ENCODE measurements at places on chromosomes 2 and 18.
A peak's percentile ranks its signal among the peaks of the same experiment; 100 is the strongest.

- DNase-seq = no peak
Measured at GRCh38 chr18:52991246-52991645, 651.2 kb downstream of the DCC start.

DNA sequence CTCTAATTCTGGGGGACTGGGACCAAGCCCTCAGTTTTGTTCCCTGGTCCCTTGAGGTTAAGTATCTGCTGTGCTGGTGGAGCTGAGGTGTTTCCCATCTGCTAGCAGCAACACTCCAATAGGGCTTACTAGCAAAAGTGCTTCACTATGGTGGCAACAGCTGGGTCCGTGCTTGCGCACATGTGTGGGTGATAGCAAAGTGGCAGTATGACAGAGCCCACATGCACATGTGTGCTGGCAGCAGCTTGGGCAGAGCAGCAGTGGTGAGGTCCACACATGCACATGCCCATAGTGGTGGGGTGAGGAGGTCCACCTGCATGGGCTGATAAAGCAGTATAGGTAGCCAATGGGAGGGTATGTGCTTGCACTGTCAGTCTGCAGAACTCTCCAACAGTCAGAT lies 1723.7 kb downstream of the SUCLG1 start:
- no peak for DNase-seq

DNA sequence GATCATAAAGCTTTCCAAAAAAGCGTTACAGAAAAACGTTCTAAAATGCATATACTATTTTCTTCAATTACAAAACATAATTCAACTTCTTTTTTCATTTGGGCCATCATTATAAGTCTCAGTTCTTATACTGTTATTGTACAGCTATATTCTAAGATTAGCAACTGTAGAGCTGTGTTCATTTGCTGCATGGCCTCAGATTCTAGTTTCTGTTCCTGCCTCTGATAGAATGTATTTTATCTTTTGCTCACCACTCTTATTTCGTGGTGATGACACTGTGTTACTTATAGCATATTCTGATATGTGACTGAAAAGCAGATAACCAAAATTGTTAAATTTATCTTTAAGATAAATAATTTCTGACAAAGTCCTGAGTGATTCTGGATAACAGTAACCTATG lies 67.2 kb downstream of the PTRHD1 start:
- DNase-seq = no peak

DNA sequence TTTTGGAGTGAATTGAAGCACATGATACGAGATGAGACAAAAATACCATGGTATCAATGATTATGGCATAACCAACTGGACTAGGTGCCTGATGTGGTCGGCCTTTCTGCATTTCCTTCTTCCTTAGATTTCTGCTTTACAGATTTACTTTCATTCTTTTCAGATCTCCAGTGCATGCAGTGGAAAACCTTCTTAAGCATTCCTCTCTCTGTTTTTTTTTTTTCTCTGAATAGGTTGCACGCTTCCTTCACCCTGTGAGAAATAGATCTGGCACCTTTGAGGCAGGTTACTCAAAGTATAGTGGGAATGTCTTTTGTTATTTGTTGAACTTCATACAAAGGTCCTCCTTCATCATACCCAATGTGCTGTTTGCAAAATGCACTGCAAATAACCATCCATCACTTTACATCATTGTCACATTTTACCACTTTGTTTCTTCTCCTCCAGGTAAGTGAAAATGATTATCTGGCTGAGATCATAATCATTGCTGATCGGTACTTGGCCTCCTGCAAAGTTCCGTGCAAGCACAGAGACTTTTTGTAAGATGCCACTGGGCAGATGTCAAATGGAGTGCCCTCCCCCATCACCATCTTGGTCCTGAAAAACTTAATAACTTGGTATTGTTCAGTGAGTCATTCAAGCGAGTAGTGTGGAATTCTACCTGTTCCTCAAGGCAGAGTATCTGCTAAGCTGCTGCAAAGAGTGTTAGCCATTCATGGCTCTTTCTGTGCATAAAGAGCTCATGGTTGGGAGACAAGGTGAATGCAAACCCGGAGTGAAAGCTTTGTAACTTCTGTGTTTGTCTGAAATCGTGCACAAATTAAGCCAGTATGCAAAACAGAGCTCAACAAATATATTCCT lies 30.0 kb upstream of the KLHL14 start:
- DNase-seq = no peak

DNA sequence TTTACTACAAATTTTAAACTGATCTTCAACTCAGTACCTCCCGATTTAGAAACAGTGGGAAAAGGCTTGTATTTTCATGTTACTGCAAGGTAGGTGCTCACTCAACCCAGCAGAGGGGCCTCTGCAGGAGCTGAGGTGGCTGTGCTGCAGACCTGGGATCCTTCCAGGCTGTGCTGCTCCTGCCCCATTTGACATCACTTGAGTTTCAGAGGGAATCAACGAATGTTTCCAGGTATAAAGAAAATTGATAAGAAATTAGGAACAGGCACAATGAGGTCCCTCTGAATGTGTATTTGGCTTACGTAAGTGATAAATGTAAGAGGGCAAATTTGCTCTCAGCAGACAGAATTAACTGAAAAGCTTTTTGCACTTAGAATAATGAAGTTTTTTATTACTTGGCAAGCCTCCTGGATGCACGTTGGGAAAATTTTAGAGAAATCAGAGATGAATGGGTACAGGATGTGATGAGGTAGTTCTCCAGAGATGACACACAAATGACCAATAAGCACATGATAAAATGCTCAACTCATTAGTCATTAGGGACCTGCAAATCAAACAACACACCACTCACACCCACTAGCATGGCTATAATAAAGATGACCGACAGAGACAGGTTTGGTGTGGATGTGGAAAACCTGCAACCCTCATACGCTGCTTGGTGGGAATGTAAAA lies 114.0 kb downstream of the NOL10 start:
- DNase-seq = peak; percentile 93

- no peak for DNase-seq
Measured at GRCh38 chr18:65761636-65762295, 11.0 kb downstream of the CDH7 start.

- DNase-seq = no peak
Measured at GRCh38 chr2:26608557-26608956, 32.6 kb downstream of the CIB4 start.

GRCh38 chr2:30224151-30224550 lies 7.2 kb upstream of the LBH start:
- no peak for DNase-seq

DNA sequence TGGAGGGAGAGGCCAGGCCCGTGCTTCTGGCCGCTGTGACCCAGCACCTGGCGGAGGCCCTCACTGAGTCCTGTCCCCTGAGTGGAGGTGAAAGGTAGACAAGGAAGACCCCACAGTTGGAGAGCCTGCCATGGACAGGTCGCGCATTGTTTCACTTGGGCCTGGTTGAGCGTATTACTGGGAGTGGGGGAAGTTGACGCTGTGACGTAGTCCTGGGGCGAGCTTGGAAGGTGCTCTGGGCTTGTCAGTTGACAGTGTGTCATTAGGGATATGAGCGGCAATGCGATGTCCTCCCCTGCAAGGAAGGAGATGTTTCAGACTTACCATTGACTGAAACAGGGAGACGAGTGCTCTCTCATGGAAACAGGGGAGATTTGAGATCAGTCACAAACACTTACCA lies 127.1 kb downstream of the SH3RF3 start:
- DNase-seq = no peak

GRCh38 chr2:70325875-70326274 lies 24.0 kb upstream of the FAM136A start:
- DNase-seq = no peak

- DNase-seq = no peak
Measured at GRCh38 chr2:231296401-231296974, 98.1 kb downstream of the ARMC9 start.

- DNase-seq = no peak
Measured at GRCh38 chr2:74020702-74021406, 36.1 kb downstream of the TET3 start.

DNA sequence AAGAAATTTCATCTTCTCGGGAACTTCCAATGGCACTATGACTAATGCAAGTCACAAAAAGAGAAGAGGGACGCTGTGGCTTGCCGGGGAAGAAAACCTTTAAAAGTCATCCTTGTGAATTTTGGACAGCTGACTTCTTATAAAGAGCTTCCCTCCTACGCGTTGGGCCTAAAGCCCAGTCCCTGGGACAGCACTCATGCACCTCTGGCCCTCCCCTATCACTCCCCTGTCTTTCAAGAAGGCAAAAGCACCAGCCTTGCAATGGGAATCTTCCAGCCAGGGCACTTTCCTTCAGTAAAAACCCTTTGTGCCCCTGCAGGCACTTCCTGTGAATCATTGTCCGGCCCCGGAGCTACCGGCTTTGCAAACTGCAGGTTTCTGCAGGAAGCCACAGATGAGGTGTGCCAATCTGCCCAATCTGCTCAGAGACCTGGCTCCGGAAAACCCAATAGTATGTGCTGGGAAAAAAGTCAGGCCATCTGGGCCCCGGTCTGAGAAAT lies 7.1 kb downstream of the MREG start:
- DNase-seq = peak; percentile 48

GRCh38 chr2:187034434-187034833 lies 185.5 kb upstream of the ZSWIM2 start:
- peak; percentile 32 for DNase-seq

DNA sequence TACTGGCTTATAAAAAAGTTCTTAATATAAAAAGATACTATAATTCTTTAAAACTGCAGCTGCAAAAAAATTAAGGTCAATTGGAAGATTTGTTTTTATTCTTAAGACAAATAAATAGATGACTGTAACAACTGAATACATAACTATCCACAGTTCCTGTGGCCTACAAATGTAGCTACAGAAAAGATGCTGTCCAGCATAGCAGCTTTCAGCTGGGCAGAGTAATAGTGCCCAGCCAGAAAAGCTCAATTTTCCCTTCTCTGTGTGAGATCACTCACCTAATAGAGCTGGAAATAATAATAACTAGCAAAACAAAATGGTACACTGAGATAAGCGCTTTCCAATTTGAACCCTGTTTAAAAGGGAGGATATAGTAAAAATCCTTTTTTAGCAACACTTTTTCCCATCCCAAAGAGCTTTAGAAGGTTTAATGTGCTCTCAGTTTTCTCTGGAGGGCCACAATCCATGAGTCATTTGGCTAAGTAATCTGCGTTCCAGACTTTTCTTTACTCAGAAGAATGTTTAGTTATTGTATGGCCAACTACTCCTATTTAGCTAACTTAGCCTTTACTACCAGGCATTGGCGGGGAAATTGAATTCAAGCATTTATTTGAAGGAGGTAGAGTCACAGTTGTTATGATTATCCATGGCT lies 158.1 kb upstream of the SLC39A10 start:
- DNase-seq = peak; percentile 47

DNA sequence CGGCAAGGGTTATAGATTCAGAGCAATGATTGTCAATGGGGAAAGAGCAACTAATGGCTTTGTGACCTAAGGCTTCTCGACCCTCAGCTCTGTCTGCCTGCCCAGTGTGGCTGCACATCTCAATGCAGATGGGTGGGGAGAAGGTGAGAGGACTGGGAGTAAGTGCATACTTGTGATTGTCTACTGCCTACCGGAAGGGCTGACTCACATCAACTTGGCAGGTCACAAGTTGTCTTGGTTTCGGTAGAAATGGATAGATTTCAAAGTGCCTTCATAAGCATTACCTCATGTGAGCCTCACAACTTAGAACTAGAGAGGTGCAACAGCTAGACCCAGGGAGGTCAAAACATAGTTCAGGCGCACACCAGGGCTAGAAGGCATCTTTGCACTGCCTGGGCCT lies 29.4 kb downstream of the STAT1 start:
- peak; percentile 86 for DNase-seq

DNA sequence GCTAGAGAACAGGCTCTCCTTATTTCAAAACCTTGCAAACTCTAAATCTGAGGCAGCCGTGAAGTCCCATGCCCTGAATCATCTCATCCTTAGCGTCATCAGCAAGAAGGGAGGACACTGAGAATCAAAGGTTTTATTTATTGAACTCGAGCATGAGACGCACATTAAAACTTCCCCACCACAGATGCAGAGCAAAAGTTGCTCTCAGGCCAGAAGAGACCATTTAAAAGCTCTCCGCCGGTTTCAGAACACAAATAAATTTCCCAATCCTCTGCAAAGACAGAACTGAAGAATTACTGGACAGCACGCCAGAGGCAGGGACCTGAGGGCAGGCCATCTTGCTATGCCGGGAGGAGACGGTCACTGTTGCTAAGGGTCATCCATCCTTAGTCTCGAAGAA lies 1.3 kb downstream of the AMMECR1L start:
- peak; percentile 76 for DNase-seq

DNA sequence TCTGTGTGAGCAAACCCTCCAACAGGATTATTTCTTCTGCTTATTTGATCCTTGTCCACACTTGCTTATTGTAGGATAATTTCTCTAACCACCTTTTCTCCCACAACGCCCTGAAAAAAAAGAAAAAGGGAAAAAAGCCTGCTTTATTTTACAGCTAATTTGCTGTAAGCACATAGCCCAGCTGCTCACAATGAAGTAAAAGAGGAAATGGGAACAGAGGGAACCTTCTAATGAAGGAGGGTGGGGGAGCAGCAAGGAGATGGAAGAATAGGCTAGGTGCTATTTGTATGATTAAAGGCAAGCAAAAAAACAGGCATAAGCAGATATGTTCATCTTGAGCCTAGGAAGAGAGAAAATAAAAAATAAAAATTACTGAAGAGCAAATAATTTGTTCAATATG lies 331.6 kb downstream of the TXNL1 start:
- no peak for DNase-seq

- no peak for DNase-seq
Measured at GRCh38 chr2:70962885-70963878, 15.2 kb upstream of the ANKRD53 start.

- DNase-seq = peak; percentile 39
Measured at GRCh38 chr2:165573534-165574461, 104.3 kb downstream of the CSRNP3 start.

- no peak for DNase-seq
Measured at GRCh38 chr2:170014769-170015168, 163.2 kb upstream of the MYO3B start.

DNA sequence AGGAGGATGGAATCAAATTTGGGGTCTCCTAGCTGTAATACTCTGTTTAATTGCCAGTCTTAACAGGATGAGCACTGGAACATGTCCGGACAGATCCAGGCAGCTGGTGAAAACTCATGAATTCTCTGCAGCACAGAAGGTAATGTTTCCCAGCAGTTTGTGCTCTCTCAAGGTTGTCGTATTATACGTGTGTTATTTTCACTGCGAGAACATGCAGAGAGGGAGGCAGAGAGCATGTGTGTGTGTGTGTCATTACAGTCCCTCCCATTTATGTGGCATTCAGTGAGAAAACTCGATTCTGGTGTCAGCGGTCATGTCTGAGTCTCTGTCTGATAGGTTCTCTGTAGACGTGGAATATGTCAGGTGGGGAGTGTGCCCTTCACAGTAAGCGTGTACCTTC lies 150.2 kb upstream of the POU3F3 start:
- DNase-seq = no peak

DNA sequence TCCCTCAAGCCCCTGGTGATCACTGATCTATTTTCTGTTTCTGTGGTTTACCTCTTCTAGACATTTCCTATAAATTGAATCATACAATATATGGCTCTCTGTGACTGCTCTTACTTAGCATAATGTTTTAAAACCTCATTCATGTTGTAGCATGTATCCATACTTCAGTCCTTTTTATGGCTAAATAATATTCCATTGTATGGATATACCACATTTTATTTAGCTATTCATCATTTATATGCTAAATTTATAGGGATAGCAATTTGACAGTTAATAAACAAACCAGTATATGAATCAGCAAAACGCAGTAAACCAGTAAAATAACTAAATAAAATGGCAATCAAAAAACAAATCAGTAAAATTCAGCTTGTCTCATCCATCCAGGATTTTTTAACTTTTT lies 286.1 kb upstream of the HNRNPA3 start:
- no peak for DNase-seq
